ENCODE measurements at places on chromosomes 5 and 9.

GRCh38 chr5:145619806-145620310 is 215.3 kb downstream of the PRELID2 start:
- DNase-seq = no peak

DNA sequence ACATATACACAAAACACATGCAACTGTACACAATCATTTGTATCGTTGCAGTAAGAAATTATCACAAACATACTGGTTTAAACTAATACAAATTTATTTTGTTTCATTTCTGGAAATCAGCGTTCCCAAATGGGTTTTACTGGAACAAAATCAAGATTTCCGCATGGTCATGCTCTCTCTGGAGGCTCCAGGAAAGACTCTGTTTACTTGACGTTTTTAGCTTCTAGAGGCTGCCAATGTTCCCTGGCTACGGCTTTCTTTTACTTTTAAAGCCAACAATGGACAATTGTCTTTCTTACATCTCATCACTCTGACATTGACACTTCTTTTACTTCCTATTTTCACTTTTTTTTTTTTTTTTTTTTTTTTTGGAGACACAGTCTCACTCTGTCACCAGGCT is 793.1 kb downstream of the CDH9 start:
- DNase-seq = no peak

GRCh38 chr5:175573493-175574269 is 84.2 kb upstream of the HRH2 start:
- DNase-seq = no peak

DNA sequence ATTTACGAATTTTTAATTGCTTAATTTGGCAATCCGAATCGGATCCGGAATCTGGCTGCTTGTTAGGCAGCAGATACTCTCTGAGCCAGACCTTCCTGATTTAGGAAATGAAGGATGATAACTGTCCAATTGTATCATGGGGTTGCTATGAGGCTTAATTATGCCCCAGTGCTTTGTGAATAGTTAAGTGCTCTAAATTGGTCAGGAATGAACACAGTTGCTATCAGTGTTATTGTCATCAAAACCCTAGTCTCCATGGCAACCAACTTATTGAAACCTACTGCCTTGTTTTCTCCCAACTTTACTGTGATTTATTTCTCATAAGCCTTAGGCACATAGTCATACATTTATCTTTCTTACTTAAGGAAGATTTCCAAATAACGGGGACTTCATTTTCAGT is 47.9 kb downstream of the MAMDC2 start:
- no peak for DNase-seq

GRCh38 chr9:110950041-110950645 is 88.1 kb downstream of the LPAR1 start:
- no peak for DNase-seq

GRCh38 chr9:35696520-35697215 is 6.9 kb upstream of the TPM2 start:
- peak; percentile 74 for DNase-seq

GRCh38 chr5:77211691-77212047 is 1.2 kb downstream of the PDE8B start:
- no peak for DNase-seq

All from hepatocyte (in vitro differentiated cells).